ENCODE measurements at places on chromosomes 12 and 14.

DNA sequence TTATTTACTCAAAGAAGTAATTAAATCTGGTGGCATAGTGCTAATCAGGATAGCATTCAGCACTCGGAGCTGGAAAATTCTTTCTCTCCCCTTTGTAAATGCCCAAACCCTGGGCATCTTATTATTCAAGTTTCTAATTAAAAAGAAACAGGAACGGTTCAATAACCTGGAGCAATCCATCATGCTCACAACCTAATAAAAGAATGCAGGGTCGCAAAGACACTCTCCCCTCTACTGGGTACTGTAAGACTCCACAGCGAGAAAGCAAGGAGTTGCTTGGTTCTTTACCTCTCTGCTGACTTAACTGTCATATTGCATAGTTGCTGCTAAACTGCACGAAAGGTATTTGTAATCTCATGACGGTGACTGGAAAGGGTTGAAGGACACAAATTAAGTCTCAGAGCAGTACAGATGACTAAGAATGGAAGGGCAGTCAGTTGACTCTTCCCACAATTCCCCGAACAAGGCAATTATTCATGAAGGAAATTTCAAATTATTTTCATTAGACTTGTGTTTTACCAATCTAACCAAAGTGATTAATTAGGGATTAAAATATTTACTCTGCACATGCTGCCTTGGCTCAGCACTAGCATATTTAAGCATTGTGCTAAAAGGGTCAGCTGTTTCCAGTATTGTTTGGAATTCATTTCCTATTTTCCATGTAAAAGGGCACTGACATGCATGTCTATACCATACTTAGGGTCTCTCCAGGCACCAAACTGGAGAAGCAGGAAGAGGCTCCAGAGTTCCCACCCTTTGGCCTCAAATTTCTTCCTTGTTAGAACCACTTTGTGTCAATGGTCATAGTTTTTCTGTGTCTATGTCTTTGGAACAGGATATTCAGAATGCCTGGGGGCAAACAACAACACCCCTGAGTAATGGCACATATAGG is 182.2 kb downstream of the EXOC5 start:
- no peak for DNase-seq

- DNase-seq, result peak; percentile 49
Measured at GRCh38 chr12:75478116-75478794, 2.3 kb upstream of the GLIPR1 start.

DNA sequence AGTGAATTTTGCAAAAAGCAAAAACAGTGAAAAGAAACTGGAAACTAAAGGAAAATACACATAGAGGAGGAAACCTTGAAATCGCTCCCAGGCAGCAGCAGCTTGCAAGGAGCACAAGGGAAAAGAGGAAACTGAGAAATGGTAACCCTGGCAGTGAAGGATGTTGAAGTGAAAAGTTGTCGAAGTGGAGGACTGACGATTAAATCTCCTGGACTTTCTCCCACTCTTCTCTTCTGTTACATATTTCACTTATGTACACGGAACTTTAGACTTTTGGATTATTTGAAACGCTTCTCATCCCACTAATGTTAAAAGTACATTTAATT is 388.8 kb upstream of the USP15 start:
- no peak for DNase-seq

DNA sequence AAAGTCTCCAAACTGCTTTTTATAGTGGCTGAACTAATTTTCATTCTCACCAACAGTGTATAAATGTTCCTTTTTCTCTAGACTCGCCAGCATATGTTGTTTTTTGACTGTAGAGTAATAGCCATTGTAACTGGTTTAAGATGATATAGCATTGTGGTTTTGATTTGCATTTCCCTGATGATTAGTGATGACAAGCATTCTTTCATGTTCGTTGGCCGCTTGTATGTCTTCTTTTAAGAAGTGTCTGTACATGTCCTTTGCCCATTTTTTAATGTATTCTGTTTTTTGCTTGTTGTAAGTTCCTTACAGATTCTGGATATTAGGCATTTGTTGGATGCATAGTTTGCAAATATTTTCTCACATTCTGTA is 404.9 kb downstream of the FLRT2 start:
- no peak for DNase-seq

- no peak for DNase-seq
Measured at GRCh38 chr12:119338593-119339363, 4.2 kb downstream of the CCDC60 start.

DNA sequence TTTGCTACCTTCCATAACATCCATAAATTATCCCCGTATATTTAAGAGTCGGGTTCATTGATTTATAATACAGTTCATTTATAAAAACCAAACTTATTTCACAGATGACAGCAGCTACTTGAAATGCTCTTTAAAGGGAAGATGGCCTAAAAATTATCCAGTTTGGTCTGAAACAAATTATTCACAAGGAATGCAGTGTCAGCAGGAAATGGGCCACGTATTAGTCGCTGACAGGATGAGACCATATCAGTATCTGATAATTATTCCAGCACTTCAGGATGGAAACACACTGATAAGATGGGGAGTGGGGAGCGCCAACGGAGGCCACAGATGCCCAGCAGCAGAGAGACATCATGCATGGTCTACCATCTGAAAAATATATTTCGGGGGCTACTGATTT is 60.5 kb upstream of the TMEM132D start:
- no peak for DNase-seq

- no peak for DNase-seq
Measured at GRCh38 chr14:41606532-41607303, at the start of gene LRFN5. LRFN5 (plus strand) TSS chr14:41606876.

- DNase-seq, result no peak
Measured at GRCh38 chr12:42204362-42204761, 33.7 kb downstream of the YAF2 start.

DNA sequence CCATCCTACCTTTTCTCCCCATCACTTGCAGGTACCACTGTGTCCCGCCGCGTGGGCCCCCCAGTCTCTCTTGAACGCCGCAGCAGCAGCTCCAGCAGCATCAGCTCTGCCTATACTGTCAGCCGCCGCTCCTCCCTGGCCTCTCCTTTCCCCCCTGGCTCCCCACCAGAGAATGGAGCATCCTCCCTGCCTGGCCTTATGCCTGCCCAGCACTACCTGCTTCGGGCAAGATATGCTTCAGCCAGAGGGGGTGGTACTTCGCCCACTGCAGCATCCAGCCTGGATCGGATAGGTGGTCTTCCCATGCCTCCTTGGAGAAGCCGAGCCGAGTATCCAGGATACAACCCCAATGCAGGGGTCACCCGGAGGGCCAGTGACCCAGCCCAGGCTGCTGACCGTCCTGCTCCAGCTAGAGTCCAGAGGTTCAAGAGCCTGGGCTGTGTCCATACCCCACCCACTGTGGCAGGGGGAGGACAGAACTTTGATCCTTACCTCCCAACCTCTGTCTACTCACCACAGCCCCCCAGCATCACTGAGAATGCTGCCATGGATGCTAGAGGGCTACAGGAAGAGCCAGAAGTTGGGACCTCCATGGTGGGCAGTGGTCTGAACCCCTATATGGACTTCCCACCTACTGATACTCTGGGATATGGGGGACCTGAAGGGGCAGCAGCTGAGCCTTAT is 9.2 kb downstream of the ARHGAP9 start:
- DNase-seq, result no peak

GRCh38 chr12:58880639-58881038 is 39.7 kb downstream of the LRIG3 start:
- DNase-seq, result no peak

DNA sequence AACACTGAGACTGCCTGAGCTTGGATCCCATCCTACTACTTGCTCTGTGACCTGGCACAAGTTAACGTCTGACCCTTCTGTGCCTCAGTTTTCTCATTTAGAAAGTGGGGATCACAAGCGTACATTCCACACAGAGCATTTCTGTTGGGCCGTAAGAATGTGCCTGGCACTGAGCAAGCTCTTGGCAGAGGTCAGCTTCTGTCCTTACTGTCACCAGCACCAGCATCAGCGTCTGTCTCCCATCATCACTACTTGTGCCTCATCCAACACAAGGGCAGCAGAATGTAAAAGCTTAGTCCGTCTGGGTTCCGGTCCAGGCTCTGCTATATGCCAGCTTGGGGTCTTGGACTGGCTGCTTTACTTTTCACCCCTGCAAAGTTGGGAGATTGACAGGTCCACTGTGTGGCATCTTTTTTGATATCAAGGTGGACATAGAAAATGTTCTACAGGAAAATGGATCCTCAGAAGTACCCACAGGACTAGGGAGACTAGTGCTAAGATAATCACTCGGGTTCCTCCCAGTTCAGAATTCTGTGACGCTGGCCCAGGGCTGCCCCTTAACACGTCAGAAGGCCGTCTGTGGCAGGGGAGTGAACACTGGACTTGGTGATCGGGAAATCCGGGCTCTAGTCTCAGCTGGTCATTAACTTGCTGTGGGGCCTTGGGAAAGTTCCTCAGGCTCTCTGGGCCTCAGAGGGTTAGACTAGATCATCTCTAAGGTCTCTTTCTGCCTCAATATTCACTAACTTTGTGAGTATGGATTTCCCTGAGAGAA is 65.9 kb downstream of the CACNA1C start:
- no peak for DNase-seq

DNA sequence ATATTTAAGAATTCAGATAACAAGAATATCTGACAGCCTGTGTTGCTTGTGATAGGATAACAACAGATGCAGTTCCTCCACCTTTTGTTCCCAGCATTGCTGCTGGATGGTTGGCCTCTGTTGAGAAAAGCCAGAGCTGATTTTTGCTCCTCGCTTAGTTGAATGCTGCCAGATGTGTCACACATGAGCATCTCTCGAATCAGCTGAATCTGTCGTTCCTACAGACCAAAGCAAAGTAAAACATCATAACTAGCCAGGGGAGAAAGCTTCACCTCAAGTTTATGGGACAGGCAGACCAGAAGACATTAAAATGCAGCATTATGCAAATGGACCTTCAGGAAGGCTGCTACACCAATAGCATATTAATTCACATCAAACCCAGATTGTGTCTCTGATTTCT is 20.1 kb downstream of the RACGAP1 start:
- DNase-seq, result no peak

GRCh38 chr12:57087691-57088353 is 1.1 kb upstream of the NAB2 start:
- peak; percentile 97 for DNase-seq

GRCh38 chr12:114476159-114476558 is 70.2 kb upstream of the TBX5 start:
- DNase-seq, result no peak

GRCh38 chr12:93447555-93448290 is 6.0 kb upstream of the UBE2N start:
- DNase-seq, result no peak

DNA sequence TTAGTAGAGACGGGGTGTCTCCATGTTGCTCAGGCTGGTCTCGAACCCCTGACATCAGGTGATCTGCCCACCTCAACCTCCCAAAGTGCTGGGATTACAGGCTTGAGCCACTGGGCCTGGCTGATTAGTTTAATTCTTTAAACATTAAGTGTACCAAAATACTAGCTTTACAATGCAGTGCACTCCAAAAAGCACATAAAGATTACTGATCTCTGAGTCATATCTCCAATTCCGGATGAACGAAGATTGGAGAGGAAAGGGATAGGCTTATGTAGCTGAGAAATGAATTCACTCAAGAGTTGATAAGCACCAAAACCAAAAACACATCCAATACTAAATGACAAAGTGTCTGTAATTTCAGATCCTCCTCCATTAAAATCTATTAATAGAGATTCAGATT is 15.1 kb downstream of the NAV3 start:
- DNase-seq, result peak; percentile 34

GRCh38 chr14:95695913-95696312 is 9.7 kb downstream of the TCL1B start:
- DNase-seq, result no peak

- DNase-seq, result no peak
Measured at GRCh38 chr12:68792952-68793351, 15.0 kb upstream of the MDM2 start.

DNA sequence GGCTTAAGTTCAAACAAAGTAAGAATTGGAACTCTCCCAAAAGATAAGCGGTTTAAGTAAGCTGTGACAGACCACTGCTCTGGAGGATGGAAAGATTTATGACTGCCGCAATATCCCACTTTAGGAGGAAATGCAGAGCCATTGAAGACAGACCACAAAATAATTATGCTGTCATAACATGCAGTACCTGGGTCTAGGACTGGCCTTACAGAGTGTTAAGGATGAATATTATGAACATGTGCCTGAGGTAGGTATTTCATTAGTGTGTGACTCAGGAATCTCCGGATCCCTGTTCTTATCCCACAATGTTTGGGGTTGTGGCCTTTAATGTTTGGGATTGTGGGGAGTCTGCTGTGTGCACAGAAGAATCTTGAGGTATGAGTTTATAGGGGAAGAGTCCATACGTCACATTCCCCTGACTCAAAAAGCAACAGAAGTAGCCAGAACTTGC is 114.9 kb downstream of the SAMD4A start:
- no peak for DNase-seq

DNA sequence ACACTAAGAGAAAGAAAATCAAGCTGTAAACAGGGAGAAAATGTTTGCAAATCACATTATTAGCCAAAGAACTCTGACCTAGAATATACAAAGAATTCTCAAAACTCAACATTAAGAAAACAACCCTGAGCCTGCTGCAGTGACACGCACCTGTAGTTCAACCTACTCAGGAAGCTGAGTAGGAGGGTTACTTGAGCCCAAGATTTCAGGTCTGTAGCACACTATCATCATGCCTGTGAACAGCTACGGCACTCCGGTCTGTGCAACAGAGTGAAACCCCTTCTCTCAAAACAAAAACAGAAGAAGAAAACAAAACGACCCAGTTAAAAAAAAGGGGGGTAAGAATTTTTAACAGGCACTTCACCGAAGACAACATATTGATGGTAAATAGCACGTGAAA is 20.8 kb downstream of the SAV1 start:
- DNase-seq, result no peak

DNA sequence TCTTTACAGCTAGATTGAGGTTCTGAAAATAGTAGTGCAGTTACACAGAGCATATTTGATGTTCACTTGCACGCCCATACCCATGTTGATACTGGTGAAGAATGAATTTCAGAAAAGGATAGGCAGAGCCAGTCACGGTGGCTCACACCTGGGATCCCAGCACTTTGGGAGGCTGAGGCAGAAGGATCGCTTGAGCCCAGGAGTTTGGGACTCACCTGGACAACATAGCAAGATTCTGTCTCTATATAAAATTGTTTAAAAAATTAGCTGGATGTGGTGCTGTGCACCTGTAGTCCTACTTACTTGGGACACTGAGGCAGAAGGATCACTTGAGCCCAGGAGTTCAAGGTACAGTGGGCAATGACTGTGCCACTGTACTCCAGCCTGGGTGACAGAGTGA is 56.6 kb downstream of the MDM2 start:
- DNase-seq, result no peak

DNA sequence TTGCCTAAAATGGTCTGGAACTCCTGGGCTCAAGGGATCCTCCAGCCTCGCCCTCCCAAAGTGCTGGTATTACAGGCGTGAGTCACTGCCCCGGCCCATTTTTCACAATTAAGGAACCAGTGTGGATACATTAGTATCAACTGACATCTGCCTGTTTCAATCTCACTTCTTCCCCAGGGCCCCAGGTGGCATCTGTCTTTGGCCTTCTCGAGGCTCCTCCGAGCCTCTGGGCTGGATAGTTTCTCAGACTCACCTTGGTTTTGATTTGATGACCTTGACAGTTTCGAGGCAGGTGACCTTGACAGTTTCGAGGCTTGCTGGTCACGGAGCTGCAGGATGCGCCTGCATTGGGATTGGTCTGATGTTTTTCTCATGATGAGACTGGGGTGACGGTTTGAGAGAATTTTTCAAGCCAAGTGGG is 41.0 kb upstream of the NCOR2 start:
- no peak for DNase-seq

GRCh38 chr14:47044841-47045240 is 393.3 kb upstream of the RPL10L start:
- no peak for DNase-seq

- DNase-seq, result no peak
Measured at GRCh38 chr12:105862163-105862821, 276.5 kb downstream of the NUAK1 start.
